Activated CD4-positive, alpha-beta T cell treated with anti-CD3 and anti-CD28 coated beads, Interleukin-10, Interleukin-2, amounts not matched to agents 100 ng/mL and 50 ng/mL, durations not matched to agents 16 hours and 8 hours (primary cell): ENCODE measurements at places on chromosomes 16 and 17.
A peak's percentile ranks its signal among the peaks of the same experiment; 100 is the strongest.

- DNase-seq, result peak; percentile 38
Measured at GRCh38 chr17:16491703-16492612, at the start of gene LRRC75A. LRRC75A (minus strand) TSS chr17:16492193; CDS start chr17:16491990, 203 bp downstream.

DNA sequence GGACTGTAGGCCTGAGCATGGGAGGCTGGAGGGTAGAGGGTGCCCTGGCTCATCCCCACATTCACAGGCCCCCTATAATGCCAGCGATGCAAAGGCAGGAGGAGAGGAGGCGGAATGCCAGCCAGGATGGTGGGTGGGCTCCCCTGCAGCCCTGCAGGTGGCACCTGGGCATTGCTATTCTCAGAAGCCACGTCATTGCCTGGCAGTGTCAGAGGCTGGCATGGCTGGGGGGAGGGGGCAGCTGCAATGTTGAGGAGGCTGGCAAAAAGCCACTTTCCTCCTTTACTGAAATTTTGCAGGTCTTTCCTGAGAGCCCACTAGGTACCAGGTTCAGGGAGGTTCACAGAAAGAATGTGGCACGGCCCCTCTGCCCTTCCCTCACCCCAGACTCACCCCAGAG is 36.2 kb downstream of the RAB11FIP4 start:
- no peak for DNase-seq

DNA sequence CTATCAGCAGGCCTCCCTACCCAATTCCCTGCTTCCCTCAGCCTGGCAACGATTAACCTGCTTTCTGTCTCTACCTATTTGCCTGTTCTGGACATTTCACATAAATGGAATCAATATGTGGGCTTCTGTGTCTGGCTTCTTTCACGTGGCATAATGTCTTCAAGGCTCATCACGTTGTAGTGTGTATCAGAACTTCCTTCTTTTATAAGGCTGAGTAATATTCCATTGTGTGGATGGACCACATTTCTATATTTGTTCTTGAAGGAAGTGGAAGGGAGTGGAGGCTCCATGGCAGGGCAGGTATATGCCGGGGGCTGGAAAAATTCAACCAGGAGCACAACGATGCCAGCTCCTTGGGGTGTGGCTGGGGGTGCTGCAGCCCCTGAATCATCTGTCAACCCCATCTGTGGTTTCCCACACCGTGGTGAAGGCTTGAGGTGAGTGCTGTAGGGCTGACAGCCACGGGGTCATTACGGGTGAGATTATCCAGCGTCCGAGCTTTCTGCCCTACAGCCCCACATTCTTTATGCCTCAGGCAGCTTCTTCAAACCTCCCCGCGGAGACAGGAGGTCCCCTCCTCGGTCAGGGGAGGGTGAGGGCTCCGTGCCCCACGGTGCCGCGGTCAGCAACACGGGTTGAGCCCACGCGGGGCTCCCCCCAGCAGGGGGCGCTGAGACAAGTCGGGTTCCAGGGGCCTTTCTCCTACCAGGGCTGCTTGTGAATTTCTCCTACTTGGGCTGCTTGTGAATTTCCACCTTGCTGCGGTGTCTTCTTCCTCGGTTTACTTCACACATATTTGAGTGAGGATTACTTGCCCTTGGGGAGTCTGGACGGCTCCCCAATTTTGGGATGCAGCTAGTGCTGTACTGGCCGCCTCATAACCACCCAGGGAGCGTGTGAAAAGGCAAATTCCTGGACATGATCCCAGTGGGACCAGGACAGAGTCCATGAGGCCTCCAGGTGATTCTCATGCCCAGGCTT is 18.3 kb upstream of the WFIKKN2 start:
- peak; percentile 55 for DNase-seq

DNA sequence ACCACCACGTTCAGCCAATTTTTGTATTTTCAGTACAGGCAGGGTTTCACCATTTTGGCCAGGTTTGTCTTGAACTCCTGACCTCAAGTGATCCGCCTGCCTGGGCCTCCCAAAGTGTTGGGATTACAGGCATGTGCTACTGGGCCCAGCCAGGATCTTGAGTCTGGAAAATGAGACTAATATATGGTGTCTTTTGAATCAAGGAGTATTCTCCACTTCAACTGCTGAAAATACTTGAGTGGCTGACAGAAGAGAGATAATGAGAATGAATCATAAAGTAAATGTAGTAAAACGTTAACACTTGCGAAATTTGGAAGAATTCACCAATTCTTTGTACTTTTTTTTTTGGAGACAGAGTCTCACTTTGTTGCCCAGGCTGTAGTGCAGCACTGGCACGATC is 16.6 kb downstream of the SMYD4 start:
- DNase-seq, result no peak

DNA sequence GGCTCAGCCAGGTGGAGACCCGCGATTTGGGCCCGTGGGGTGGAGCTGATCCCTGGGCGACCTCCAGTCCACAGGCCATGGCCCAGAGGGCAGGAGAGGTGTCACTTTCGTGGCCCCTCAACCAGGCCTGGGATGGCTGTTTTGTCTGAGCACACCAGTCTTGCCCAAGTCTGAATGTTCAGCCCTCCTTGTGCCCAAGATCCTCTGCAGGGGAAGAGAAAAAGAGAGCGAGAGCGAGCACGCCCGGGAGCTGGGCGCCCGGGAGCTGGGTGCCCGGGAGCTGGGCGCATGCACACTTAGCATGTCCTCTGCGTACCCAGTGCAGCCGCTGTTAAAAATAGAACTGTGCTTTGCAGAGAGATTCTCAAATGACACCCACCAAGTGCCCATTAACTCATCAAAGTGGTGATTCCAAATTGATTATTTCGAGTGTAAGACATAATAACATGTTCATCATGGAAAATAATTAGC is 403.3 kb upstream of the TNRC6C start:
- DNase-seq, result no peak

- peak; percentile 64 for DNase-seq
Measured at GRCh38 chr17:54882950-54883349, 17.7 kb upstream of the TOM1L1 start.

DNA sequence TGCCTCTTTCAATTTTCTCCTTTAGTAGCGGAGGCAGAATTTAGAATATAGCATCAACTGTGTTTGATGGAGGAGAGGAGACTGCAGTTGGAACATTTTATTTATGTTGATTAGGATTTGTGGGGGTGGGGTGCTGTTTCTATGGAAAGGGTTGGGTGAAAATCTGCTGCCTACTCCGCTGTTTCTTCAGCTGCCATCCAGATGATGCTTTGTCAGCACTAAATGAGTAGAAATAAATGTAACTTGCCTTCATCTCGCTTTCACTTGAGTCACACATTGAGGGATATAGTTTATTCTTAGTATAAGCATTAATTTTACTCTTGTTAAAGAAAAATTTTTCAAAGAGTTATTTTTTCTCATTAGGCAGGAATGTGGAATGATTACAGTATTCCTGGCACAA is 42.1 kb downstream of the ABHD15 start:
- no peak for DNase-seq

- no peak for DNase-seq
Measured at GRCh38 chr17:7745748-7746470, 28.4 kb downstream of the DNAH2 start.

GRCh38 chr16:5918567-5919130 is 821.1 kb upstream of the EEF2KMT start:
- DNase-seq, result no peak

DNA sequence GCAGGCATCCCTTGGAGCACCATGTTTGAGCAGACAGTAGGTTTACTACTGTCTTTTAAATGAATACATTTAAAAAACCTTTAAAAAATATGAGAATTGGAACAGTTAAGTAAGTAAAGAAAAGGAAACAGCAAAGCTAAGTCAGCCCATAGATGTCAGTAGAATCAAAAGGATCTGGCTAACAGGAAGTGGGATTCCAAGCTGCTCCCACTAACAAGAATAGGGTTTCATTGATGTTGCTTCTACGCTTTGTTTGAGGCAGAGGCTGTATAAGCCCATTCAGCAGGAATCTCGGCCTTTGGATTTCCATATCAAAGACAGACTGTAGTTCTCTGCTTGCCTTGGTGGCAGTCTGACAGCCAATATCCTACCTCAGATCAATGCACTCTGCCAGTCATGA is 122.9 kb upstream of the ELAC2 start:
- DNase-seq, result no peak

DNA sequence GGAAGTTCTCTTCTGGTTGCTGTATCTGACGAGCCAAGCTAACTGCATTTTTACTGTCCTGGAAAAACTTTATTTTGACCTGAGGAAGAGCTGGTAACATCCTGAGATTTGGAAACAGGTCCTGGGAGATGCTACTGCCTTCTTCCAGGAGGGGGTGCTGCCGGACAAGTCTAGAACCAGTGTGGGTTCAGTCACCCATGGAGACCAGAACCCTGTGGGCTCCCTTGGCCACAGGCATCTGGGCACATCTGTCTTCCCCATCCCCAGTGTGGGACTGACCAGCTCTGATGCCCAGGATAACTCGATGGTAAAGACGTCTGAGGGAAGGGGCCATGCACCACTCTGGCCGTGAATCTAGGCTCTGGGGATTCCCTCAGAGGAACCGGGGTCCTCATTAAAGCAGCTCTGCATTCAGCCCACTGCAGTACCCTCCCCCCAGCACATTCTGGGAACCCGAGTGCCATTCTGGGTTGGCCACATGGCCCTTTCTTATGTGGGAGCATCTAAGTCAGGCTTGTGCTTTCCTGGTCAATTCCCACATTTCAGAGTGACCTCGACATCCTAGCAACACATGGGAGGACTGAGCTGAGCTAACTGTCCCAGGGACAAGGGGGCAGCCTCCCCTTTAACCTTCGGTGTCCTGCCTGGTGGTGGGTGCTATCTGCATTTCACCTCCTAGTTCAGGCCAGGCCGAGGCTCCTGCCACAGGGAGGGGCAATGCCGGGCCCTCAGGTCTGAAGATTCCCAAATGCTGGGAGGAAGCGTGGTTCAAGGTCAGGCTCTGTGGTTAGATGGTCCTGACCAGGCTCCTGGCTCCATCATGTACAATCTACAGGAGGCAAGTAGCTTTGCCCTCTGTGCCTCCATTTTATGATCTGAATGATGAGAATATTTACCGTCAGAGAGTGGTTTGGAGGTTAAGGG is 6.4 kb downstream of the C16orf86 start:
- DNase-seq, result peak; percentile 63

DNA sequence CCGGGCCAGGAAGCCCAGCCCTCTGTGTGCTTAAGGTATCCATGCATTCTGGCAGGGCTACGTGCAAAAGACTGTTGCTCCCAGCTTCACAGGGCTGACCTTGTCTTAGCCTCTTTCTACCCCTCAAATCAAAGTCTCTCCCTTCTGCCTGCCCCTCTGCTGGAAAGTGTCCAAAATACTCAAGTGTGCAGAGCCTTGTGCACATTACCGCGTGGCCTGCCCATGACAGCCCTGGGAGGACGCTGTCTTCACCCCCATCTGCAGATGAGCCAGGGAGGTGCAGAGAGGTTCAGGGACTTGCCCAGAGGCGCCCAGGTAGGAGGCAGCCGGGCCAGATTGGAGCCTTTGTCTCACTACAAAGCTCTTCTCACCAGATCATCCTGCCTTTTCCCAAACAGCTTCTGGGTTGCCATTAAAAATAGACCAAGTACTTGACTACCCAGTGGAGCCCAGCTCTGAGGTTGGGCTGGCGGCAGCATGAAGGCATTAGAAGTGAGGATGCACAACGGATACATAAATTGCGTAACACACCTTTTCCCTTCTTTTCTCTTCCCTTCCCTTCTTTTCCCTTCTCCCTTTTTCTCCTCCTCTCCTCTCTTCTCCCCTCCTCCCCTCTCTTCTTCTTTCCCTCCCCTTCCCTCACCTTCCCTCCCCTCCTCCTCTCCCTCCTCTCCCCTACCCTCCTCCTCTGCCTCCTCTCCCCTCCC is 3.5 kb downstream of the CACNG4 start:
- no peak for DNase-seq

DNA sequence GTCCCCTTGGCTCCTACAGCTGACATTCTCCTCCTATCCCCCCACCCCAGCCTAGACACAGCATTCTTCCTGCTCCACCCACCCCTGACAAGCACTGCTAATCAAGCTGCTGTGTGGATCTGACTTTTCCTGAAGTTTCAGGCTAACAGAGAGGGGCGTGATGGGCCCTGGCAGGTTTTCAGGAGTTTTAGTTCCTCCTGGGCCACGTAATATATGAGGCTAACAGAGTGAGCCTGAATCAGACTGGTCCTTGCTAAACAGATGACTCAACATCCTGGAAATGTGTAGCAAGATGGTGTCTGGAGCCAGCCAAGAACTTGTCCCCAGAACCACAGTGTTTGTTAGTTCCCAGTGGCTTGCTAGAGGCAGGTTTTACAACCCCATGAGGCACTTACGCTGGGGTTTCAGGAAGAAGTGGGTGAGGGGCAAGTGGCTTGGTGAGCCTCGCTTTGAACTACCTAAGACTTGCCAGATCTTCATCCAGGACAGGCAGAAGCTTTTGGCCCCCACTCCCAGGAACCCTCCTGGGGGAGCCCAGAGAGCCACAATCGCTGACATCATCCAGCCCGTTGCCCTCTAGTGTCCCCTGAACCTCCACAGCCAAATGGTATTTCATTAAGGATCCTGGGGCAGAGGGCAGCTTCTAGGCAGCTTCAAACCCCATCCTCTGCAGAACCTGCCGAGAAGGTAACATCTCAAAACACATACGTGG is 15.9 kb downstream of the TMEM92 start:
- DNase-seq, result peak; percentile 86

DNA sequence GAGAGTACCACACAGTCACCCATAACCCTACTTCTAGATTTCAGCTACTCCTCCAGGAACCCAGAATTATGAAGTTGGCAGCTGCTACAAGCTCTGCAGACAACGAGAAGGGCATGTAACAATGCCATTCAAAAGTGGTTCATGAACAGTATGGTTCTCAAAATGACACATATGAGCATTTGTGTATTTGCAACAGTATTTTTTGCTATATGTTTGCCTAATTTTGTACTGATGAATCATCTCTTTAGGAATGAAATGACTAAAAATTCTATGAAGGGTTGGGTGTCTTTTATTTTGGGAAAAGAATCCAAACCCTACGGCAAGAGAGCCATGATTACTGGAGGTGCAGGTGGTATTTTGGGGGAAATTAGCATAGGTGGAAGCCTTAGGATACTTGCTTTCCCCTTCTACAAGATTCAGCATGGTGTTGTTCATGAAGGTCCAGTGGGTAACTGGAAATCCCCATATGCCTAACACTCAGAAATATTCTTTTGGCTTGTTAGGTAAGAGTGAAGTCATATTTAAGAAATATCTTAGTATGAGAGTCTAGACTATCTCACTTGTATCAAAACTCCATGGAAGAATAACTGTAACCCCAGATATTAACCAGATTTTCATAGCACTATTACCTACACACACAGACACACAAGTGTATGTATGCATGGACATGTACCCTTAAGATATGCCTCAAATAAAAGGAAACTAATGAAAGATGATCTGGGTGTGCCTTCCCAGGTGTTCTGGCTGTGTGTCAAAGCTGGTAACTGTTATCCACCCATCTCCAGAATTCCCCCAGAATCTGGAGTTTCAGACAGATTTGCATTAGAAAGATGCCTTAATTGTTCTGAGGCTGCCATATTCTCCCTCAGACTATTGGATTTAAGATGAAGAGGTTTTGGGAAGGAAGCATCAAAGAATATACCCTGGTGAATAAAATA is 688.2 kb upstream of the SOX9 start:
- DNase-seq, result no peak
